ENCODE measurements at places on chromosomes 13 and 19.

GRCh38 chr19:32971012-32971595, 654 bp downstream of the CEP89 start:
- no peak for DNase-seq

DNA sequence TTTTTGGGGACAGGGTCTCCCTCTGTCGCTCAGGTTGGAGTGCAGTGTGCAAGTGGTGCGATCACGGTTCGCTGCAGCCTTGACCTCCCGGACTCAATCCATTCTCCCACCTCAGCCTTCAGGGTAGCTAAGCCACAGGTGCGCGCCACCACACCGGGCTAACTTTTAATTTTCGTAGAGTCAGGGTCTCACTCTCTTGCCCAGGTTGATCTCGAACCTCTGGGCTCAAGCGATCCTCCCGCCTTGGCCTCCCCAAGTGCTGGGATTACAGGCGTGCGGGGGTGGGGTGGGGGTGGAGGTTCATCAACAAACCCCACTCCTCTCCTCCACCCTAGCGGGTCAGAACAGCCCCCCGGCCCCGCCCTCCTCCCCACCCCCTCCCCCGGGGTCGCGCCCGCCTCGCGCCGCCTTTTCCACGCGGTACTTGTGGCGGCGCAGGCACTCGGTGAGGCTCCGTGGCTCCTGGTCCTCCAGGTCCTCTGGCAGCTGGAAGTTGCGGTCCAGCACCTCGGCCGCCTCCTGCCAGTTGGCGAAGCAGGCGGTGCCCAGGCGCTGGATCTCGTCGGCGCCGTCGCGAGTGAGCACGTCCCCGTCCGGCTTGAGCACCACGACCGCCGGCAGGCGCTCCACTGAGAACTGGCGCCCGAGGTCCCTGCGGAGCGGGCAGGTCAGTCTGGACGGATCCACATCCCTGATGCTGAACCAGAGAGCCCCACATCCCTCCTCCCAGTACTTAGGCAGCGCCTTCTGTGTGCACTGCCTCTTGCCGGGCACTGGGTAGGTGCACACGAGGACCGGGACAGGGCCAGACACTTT, 5.2 kb downstream of the NXNL1 start:
- no peak for DNase-seq

GRCh38 chr19:15776991-15777970, 10.2 kb upstream of the OR10H5 start:
- DNase-seq = no peak

DNA sequence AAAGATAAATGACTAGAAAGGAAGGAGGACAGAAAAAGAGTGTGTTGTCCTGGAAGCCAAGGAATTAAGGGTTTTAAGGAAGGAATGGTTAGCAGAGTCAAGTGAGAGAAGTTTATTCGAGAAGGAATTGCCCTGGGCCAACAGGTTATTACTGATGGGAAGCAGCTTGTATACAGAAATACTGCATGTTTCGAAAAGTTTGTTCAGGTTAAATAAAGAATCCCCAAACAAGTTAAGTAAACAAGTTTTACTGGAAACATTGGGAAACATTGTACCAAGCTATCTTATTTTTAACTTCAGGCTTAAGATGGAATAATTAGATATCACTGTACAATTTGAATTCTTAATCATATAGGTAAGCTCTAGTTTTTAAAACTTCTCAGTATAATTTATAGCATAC, 28.2 kb upstream of the FBXL3 start:
- DNase-seq = no peak

DNA sequence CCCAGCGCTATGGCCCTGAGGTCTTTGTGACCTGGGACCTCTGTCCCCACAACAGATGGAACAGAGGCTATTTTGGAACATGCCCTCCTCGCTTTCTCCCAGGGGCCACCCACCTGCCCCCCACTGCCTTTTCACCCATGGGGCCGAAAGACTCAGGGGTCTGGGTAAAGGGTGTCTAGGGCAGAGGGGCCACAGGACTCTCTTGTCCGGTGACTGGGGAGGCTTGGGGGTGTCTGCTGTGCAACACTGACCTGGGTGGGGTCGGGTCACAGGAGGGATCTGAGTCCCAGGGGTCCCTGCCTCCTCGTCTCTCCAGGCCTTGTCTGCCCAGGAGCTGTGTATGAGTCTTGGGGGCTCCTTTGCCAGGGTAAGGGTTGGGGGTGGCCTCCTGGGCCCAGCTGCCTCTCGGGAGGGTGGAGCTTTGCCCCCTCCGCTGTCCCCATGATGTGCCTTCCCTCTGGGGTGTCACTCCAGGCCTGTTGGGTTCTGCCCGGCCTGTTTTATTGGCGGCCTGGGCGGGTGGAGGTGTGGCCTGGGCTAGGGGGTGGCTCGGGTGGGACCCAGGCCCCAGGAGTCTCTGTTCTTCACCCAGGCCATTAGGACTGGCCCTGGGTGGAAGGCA, 2.1 kb downstream of the ARID3A start:
- no peak for DNase-seq

- DNase-seq = peak; percentile 82
Observed at GRCh38 chr13:111153279-111153976, 38.3 kb downstream of the ARHGEF7 start.

- DNase-seq = no peak
Observed at GRCh38 chr13:78657699-78658629, 991 bp downstream of the OBI1 start.

GRCh38 chr13:100203696-100204367, 114.9 kb downstream of the PCCA start:
- no peak for DNase-seq

- no peak for DNase-seq
Observed at GRCh38 chr13:79246578-79246949, 159.5 kb downstream of the RBM26 start.

- no peak for DNase-seq
Observed at GRCh38 chr19:40549007-40549708, 27.5 kb upstream of the SHKBP1 start.

- no peak for DNase-seq
Observed at GRCh38 chr19:13507053-13507611, 853 bp upstream of the CACNA1A start.

DNA sequence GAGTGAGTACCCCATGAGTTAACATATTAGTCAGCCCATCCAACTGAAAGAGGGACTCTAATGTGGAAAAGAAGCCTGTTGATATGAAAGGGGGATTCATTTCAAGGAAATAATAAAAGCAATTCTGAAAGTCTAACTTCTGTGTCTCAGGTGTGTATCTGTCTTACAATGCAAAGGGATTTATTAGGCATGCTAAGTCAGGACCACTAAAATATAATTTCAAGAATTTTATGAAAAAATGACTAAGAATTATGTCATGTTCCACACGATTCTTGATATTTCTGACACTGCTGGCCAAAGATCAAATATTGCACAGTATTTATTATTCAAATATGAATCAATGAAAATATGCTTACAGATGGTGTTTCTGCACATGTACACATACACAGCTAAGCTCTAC, 130.8 kb downstream of the KLF12 start:
- no peak for DNase-seq

- DNase-seq = no peak
Observed at GRCh38 chr19:45156011-45156630, 4.7 kb downstream of the NKPD1 start.

- no peak for DNase-seq
Observed at GRCh38 chr19:54063350-54064116, at the start of gene VSTM1. Gene VSTM1, minus strand, starts transcription at chr19:54063897. Its CDS starts 120 bp downstream, at chr19:54063777.

- DNase-seq = no peak
Observed at GRCh38 chr19:54206831-54207177, 6.1 kb downstream of the RPS9 start.

DNA sequence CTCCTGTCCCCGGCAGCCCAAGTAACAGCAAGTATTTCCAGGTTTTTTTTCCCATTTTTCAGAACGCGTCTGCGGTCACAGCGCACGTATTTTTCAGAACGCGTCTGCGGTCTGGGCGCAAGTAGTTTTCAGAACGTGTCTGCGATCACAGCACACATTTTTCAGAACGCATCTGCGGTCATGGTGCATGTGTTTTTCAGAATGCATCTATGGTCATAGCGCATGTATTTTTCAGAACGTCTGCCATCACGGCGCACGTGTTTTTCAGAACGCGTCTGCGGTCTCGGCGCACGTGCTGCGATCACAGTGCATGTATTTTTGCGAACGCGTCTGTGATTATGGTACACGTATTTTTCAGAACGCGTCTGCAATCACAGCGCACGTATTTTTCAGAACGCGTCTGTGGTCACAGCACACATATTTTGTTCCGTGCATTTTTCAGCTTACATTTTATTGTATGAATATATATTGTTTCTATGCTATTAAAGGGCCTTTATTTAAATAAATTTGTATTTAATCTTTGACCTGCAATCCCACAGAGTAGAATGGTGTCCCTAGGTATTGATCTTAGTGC, 19.7 kb downstream of the ATP4B start:
- DNase-seq = no peak

DNA sequence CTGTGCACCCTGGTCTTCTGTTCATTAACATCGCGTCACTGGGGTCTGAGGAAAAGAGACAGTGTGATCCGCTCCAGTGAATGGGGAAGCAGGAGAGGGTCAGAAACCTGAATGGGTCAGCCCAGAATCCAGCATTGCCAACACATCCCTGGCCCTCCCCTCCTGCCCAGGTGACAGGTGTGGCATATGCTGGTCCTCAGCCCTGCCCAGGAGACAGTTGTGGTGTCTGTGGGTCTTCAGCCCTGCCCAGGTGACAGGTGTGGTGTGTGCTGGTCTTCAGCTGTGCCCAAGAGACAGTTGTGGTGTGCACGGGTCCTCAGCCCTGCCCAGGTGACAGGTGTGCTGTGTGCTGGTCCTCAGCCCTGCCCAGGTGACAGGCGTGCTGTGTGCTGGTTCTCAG, 8.0 kb downstream of the TFDP1 start:
- no peak for DNase-seq

DNA sequence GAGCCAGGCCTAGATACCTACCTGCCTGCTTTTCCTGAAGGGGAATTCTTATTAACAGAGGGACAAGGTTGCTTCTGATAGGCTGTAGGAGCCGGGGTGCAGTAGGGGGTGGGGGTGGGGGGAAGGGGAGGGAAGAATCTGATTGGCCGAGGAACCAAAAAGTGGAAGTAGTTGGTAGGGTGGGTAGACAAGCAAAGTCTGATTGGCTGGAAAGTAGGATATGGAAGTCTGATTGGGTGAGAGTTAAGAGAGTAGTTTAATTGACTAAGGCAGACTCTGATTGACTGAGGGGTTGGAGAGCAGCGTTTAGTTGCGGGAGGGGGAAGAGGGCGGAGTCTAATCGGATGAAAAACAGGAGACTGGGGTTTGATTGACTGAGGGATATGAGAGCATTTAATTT, 9.4 kb upstream of the CYP4F22 start:
- no peak for DNase-seq

DNA sequence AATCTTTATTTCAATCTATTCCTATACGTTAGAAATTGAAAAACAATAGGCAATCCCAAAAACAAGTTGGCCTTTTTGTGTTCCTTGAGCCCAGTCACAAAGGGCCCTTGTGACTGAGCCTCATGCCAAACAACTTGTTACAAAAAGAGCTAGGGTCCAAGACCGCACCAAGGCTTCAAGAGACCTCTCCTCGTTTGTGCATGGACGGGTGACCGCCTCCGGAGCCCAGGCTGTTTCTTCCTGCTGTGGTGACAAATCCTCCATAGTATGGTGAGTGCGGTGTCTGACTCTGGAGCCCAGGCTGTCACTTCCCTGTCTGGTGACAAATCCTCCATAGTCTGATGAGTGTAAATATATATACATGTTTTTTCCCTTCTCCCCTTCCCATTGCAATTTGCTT, 63.7 kb downstream of the ZNF93 start:
- DNase-seq = no peak

- no peak for DNase-seq
Observed at GRCh38 chr13:46184277-46184699, 2.3 kb upstream of the LCP1 start.

- DNase-seq = no peak
Observed at GRCh38 chr13:28299916-28300315, 161.6 kb downstream of the PAN3 start.

DNA sequence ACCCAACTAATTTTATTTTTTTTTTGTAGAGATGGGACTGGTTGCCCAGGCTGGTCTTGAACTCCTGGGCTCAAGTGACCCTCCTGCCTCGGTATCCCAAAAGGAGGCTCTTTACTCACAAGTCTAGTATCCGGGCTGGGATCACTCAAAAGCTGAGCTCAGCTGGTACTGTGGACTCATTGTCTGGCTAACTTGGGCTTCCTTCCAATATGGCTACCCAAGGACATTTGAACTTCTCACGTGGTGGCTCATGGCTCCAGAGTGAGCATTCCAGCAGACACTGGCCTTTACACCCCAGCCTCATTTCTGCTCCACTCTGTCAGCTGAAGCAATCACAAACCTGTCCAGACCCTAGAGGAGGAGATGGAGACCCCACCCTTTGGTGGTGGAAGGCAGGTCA, 28.9 kb downstream of the HPN start:
- no peak for DNase-seq

DNA sequence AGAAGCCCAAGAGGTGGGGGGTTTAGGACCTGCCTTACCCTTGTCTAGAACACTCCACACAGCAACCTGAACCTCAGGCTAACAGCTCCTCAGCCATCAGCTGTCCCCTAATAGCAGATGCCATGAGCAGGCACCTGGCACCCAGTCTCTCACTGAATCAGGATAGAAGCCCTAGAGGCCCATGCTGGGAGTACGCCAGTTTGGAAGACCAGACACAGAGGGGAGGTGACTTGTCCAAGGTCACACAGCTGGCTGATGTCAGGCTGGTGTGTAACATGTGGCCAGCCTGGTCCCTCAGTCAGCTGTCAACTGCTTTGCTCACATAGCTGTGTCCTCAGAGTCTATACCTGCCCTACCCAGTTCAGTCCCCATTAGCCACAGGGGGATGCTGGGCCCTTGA, 12.8 kb upstream of the SAMD1 start:
- DNase-seq = no peak

DNA sequence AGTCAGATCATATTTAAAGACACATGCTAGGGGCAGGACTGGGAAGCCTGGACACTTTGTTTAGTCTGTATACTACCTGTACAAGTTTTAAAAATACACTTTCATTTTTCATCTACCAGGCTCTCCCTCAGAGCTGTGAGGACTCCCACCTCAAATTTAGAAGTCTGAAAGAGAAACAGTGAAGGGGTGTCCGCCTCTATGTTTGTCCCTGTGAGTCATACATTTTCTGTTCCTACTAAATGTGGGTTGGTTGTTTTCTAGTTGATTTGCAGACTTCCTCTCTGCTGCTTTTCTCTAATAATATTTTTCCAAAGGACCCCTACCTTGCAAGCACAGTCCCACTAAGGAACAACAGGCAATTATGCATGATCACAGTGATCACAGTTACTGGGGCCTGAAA, 110.5 kb downstream of the ENOX1 start:
- DNase-seq = no peak
